ENCODE measurements at places on chromosomes 2 and 18.

DNA sequence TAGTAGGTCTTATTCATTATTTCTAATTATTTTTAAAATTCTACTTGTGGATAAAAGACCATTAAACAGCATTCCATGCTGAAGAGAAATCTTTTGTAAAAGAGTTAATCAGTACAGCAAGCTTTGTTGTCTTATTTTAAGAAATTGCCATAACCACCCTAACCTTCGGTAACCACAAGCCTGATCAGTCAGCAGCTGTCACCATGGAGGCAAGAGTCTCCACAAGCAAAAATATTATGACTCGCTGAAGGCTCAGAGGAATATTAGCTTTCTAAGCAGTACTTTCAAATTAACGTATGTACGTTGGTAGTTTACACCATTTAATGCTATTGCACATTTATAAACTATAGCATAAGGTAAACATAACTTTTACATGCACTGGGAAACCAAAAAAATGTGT lies 650.5 kb upstream of the LINC00305 start:
- no peak for DNase-seq

DNA sequence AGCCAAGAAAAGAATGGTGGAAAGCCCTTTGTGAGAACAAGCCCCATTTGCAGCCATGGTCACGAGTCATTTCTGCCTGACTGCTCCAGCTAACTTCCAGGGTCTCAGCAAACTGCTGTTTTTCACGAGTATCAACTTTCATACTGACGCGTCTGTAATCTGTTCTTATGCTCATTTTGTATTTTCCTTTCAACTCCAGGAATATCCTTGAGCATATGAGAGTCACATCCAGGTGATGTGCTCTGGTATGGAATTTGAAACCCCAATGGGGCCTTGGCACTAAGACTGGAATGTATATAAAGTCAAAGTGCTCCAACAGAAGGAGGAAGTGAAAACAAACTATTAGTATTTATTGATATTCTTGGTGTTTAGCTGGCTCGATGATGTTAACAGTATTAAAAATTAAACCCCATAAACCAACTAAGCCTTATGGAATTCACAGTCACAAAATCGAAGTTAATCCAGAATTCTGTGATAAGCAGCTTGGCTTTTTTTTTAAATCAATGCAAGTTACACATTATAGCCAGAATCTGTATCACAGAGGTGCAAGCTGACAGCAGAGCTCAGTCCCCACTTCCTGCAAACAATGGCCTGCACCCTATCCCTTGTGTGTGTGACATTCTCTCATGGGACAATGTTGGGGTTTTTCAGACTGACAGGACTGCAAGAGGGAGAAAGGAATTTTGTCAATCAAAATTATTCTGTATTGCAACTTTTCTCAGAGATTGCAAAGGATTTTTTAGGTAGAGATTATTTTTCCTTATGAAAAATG lies 26.1 kb downstream of the SLC14A1 start:
- DNase-seq = no peak

- no peak for DNase-seq
These were observed 93.6 kb upstream of the SMAD2 start for GRCh38 chr18:48024009-48024512.

DNA sequence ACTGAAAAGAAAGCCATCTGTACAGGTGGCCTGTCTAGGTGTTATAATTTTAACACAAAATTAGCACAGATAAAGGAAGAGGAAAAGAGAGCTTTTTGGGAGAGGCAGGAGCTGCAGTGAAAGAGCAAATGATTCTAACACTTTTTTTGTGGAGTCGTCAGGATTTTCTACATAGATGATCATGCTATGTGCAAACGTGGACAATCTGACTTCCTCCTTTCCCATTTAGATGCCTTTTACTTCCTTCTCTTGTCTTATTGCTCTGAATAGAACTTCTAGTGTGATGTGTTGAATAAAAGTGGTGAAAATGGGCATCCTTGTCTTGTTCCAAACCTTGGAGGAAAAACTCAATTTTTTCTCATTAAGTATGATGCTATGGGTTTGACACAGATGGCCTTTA lies 334.5 kb downstream of the NBAS start:
- no peak for DNase-seq

GRCh38 chr2:198756166-198756565 lies 701.6 kb downstream of the SATB2 start:
- no peak for DNase-seq

- no peak for DNase-seq
These were observed 94.2 kb downstream of the LRRC30 start for GRCh38 chr18:7325126-7325430.

DNA sequence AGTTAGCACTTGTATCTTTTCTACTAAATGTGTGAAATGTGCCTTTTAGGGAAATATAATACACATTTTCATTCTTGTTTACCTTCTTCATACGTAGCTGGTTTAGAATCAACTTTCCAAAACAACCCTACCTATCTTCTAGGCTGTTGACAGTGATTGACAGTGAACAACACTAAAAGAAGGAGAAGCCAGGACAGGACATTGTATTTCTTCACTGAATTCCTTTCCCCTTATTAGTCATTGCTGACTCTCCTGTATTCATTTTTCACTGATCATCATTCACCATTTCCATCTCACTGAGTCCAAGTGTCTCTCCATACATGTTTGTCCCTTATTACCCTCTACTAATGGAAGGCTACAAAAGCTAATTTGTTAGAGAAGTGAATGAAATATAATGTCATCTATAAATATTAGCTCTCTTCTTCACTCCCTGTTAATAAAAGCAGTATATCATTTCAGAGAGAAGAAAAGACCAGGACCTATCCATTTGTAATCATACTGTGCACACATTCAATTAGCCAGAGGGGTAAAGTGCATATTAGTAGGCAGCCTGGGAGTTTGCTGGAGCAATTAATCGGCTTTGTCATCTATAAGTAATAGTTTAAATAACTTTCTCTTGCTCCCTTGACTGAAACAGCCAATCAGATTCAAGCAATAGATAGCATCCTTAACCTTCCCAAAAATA lies 192.5 kb upstream of the FOSL2 start:
- DNase-seq = no peak

DNA sequence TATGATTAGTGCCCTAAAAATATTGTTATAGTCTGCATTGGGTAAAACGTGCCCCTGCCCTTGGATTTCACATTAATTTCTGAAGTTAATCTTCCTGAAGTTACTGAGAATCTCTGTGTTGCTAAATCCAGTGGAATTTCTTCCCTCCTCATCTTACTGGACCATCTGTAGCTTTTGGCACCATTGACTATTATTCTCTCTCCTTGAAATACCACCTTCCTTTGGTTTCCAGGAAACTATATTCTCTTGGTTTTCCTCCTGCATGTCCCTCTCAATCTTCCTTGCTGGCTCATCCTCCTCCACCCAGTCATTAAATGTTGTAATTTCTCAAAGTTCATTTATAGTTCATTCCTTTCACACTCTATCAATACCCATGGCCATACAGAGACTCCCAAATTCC lies 110.6 kb upstream of the SLC35G4 start:
- no peak for DNase-seq

DNA sequence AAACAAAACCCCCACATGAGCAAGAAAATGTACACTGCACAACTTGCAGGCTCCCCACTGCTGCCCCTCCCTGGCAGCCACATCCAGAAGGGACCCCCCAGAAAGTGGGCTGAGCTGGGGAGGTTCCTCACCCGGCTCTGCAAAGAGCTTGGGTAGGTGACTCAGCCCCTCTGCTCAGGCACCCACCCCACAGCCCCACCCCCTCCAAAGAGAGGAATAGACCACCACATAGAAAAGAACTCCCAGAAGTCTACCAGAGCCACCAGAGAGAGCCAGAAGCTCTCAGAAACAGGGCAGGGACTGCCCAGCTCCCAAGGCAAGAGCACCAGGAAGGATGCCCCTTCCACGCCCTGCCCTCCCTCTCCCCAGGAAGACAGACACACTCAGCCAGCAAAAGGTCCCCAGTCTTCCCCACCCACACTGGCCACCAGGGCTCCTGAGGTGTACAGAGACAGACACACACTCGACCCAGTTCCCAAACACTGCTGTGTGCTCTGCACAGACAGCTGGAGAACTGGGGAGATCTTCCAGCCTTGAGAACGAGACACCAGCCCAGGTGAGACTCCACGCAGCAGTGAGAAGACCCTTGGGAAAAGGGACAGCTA lies 28.2 kb downstream of the BIN1 start:
- DNase-seq = no peak

DNA sequence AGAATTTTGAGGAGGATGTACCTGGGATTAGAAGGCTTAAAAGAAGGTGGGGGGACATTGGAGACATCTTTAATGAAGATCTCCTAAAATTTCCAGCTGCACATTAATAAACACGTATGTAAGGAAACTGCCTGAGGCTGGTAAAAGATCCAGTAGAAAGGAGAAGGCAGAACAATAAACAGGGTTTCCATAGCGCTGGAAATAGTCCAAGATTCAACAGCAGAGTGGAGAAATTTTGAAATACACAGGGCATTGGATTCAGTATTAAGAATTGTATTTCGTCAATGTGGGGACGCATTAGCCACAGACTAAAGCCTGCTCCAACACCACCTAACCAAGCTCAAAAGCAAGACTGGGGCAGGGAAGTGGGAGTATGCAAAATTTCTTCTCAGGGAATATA lies 606.9 kb upstream of the NRXN1 start:
- no peak for DNase-seq

- DNase-seq = no peak
These were observed 180.2 kb upstream of the DOK6 start for GRCh38 chr18:69220529-69220928.

GRCh38 chr18:25284861-25285550 lies 67.0 kb downstream of the ZNF521 start:
- DNase-seq = no peak

GRCh38 chr2:240886023-240886565 lies 9.9 kb downstream of the MAB21L4 start:
- no peak for DNase-seq

- no peak for DNase-seq
These were observed 137.1 kb upstream of the TACR1 start for GRCh38 chr2:75336451-75336850.

DNA sequence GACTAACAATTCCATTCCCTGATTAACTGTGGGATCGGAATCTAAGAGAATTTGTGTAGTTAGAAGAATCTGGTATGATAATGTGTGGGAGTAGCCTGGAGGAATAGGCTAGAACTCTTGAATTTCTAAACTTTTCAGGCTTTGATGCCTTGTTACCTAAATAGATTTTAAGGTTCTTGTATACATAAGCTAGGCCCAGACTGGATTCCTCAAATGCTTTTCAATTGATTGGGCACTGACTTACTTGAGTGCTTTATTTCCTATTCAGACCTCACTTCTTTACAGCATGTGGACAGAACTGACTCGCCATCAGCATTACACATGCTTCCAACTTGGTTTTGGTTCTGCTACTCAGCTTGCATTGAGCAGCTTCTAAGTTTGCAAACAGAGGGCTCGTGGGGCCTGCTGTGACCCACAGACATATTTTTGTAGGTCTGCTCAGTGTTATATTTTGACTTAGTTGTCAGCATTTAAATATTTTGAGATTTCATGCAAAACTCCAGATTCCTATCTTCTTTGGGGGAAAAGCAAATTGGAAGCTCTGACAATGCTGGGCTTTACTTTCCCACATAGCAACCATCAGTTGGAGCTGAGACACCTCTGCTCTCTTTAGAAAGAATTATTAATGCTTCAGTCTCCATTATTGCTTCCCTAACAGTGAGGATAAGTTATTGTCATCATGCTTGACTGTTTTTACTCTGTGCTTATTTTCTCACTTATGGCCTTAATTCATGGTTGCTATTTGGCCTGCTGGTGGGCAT lies 5.7 kb downstream of the PARD3B start:
- no peak for DNase-seq

DNA sequence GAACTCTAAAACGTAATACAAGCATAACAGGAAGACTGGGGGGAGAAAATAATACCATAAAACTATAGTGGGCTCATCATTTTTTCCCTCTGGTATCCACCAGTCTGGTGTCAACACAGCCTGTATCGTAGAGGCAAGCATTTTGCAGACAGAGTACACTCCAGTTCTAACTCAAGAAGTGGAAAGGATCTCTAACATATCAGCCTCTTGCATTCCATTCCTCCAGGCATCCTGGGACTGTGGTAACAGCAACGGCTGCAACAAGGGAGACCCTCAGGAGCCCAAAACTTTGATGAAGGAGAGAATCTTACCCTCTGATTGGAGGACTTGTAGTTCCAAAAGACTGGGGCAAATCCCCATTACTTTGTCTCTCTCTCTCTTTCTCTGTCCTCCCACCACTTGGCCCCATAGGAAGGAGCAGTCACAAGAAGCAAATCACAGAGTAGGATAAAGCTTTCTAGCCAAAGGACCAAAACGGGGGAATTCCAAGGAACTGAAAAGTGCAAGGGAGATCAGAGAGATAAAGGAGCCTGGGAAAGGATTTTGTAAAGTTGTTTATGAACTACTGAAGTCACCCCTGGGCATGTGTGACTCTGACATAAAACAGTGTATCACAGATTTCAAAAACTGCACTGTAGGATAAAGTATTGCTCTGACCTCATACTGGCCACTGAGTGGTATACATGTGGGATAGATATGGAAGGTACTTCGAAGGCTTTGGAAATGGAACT lies 11.9 kb downstream of the FRZB start:
- DNase-seq = no peak

GRCh38 chr2:186407611-186408010 lies 78.4 kb upstream of the ZC3H15 start:
- no peak for DNase-seq
